ENCODE measurements at places on chromosomes 6 and 20.

- DNase-seq, result no peak
Observed at GRCh38 chr6:122714059-122714458, 65.5 kb upstream of the FABP7 start.

GRCh38 chr20:33812152-33812849, 1.2 kb downstream of the CHMP4B start:
- DNase-seq, result no peak

GRCh38 chr20:5729348-5729747, 20.9 kb upstream of the SHLD1 start:
- no peak for DNase-seq

DNA sequence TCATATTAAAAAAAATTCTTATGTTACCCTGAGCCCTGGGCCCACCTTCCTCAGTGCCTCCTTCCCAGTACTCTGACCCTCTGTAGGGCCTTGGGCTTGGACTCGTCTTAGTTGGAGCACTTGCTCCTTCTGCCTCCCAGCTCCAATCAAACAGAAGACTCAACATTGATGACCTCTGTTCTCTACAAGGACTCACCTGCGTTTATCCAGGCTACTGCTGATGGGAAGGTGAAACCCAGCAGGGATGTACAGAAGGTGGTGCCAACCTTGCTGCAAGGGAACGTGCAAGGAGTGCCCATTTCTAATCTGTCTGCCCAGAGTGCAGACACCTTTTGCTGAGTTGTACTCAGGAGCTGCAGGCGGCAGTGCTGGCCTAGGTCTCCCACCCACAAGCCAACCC, 38.9 kb downstream of the FYN start:
- DNase-seq, result no peak

- DNase-seq, result no peak
Observed at GRCh38 chr6:6826095-6826901, 237.8 kb downstream of the LY86 start.

GRCh38 chr6:89368999-89369398, 16.5 kb upstream of the UBE2J1 start:
- no peak for DNase-seq

DNA sequence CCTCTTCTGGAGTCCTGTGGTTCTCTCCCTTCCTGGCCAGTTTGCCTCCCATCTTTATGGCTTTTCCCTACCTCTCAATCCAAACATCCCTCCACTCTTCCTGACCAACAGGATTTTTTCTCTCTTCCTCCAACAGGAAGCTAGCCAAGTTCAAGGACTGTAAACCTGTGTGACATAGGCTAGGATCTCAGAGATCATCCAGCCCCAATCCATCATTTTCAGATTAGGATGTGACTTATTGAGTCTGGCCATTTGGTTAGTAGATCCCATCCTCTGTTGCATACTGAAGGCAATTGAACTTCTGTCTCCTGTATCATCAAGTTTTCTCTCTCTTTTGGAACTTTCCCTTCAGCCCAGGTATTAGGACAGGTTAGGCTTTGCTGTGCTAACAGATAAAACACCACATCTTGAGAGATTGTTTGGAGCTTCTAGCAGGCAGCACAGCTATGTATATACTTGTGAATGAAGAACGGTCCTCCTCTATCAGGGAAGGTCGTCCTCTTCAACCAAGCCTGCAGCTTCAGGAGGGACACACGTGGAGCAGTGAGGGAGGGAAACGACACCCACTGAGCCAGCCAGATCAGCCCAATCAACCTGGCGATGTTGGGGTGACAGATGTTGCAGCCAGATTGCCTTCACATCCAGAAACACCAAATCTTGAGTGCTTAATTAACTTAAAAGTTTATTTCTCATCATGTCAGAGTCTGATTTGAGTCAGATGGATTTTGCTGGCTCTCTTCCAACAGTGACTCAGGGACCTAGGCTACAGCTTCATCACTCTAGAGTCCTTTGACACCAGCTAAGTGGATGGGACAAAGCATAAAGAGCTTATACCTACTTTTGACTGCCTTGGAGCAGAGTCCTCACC, 106.8 kb downstream of the GJA10 start:
- no peak for DNase-seq

- no peak for DNase-seq
Observed at GRCh38 chr6:88749849-88750248, 213.6 kb downstream of the RNGTT start.
